ENCODE measurements at places on chromosomes 4 and X.

GRCh38 chr4:105858466-105859040 lies 36.7 kb upstream of the NPNT start:
- no peak for DNase-seq

GRCh38 chr4:37745946-37746345 lies 59.8 kb upstream of the RELL1 start:
- DNase-seq = no peak

GRCh38 chr4:59540311-59540710 lies 1659.8 kb upstream of the ADGRL3 start:
- no peak for DNase-seq

- DNase-seq = no peak
Observed at GRCh38 chr4:120680647-120681228, 241.8 kb downstream of the PRDM5 start.

DNA sequence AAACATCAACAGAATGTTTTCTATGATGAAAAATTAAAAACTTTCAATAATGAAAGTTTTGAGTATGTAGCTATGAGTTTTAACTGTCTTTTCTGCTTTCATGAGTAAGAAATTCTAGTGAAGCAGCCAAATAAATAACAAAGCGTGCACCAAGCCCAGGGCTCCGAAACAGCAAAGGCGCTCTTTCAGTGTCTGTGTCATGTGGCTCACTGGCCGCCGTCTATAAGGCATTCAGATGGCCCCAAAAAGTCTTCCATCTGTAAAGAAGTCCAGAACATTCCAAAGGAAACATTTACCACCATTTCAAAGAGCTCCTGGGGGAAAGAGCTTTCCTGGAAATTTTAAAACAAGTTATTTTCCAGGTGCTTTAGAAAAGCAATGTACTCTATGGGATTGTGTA lies 139.9 kb downstream of the AFAP1 start:
- no peak for DNase-seq

GRCh38 chrX:17629519-17629918 lies 107.8 kb upstream of the SCML1 start:
- no peak for DNase-seq

DNA sequence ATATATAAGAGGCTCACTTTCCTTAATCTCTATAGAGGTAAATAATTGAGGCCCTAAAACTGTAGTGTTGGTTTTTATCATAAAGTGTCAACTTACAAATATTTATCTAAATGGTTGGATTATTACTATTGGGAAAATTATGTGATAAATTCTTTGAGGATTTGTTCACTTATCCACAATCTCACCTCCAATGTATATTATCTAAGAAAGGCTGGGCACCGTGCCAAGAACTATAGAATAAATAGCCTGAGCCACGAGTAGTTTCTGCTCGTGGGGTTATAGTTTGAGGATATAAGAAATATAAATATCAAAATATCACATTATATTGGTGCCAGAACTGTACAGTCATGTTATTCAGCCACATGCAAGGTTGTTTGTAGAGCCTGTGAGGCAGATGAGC lies 177.9 kb downstream of the VEGFC start:
- DNase-seq = no peak

Measured in activated T-cell treated with anti-CD3 and anti-CD28 coated beads for 4 hours (primary cell).